ENCODE measurements at places on chromosomes 2 and 18. TPM values are rescaled to one million over a fixed set of nuclear protein-coding genes. Genes with fewer than 3 reads are reported as not detected.

The EFHD1 gene
- total RNA-seq, result 11.4 TPM

The CDH19 gene
- total RNA-seq, result 72.3 TPM

The ASB18 gene
- total RNA-seq, result 1.9 TPM

The UGT1A1 gene
- not detected for total RNA-seq

The CYTIP gene
- total RNA-seq, result 3.3 TPM

The RND3 gene
- 25.4 TPM for total RNA-seq

The EN1 gene
- total RNA-seq, result not detected

The ATP6V1C2 gene
- total RNA-seq, result 0.44 TPM

The SPATA3 gene
- not detected for total RNA-seq

DNA sequence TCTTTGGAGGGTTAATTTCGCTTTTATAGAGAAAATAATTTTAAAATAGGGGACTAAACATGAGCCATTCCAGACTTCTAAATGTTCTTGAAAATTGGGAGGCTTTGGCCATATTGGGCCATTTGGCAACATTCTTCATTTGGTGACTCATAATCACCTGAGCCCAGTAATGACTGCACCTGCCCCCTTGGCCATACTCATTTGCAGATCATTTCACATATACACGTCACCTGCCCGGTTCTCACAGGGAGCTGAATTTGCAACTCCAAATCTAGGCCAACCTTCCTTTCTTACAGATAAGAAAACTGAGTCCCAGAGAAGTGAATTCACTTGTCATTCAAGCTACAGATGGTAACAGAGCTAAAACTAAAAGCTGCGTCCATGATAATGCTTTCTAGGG, 289.7 kb downstream of the EPHA4 start:
- DNase-seq, result no peak

DNA sequence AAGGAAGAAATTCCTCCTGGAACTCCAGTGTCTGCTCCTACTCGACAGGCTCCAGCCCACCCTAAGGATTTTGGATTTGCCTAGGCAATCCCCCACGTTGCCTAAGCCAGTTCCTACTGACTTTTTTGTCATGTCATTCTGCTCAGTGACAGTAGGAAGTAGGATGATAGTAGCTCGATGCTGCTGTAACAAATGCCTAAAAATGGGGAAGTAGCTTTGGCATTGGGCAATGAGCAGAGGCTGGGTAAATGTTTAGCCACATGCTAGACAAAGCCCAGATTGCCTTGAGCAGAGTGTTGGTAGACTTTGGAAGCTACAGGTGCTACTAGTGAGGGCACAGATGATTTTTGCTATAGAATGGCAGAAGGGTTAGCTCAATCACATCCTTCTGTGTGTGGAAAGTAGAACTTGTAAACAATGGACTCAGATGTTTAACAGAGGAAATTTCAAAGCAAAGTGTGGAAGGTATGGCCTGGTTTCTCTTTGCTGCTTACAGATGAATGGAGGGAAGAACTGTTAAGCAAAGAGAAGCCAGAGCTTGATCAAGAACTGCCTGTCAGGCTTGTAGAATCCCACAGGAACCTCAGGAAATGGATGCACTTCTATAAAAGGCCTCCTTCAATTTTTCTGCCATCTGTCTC, 154.8 kb downstream of the RNF144A start:
- DNase-seq, result no peak

DNA sequence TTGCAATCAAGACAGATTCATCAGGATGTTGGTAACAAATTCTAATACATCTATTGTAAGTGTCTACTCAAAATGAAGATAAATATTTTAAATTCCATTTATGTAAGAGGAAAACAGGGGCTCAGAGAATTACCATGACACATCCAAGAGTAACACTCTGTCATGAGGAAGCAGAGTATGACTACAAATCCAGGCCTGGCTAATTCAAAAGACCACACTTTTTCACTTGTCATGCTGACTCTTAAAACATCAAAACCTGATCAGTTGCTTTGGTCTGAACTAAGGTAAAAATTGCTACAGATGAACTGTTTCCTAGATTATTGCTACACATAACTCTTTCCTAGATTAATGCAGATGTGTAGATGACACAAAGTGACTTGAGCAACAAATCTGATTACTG, 880.6 kb downstream of the TSN start:
- no peak for DNase-seq

DNA sequence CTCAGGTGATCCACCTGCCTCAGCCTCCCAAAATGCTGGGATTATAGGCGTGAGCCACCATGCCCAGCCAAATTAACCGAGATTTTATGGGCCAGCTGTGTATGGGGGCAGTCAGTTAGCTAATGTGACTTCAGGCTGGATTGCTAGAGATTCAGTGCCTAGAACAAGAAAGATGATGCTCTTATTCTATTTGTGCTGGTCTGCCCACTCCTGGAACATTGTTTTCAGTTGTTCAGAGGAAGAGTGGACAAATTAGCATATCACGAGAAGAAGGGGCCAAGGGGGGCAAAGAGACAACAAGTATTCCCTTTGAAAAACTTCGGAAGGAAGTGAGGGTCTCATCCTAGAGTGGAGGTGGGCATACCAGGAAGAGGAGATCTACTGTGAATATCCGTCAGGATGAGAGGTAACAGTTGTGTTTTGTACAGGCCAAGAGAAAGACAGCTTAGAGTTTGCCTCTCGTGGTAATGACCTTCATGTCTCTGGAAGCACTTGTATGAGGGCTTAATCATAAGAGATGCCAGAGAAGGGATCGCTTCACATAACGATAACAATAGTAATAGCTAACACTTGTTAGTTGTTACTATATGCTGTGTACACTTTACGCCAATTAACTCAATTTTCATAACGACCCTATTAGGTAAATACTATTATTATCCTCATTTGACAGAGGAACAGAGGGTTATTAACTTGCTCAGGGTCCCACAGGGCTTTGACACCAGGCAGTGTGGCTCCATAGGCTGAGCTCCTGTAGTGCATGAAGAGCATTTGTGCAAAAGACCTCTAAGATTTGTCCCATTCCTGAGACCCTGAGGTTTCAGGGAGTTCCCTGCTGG, 138.3 kb downstream of the DDX1 start:
- no peak for DNase-seq

DNA sequence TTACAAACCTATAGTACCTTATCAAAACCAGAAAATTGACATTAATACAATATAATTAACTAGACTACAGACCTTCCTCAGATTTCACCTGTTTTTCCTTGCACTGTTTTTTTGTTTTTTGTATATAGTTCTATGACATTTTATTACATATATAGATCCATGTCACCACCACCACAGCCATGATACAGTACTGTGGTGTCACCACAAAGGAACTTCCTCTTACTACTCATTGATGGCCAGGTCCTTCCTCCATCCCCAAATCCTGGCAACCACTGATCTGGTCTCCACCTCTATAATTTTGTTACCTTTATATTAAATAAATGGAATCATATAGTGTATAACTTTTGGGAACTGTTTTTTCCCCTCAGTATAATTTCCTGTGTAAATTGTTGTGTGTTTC, 19.4 kb upstream of the ATP6V1B1 start:
- DNase-seq, result no peak

DNA sequence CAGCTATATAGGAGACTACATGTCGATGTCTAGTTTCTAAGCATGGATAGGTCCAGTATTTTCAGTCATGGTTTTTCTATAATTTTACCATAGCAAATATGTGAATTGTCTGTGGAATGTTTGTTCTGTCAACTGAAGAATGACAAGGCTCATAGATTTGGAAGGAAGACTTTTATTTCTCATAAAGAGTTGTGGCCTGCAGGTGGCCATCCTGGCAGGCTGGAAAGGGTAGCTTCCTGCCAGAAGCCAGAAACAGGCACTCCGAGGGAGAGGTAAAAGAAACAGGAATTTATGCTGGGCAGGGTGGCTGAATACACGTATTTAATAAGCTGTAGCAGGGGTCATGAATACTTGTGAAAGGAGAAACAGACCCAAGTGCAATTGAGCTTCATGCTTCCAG, 182.1 kb downstream of the PARD3B start:
- DNase-seq, result no peak

DNA sequence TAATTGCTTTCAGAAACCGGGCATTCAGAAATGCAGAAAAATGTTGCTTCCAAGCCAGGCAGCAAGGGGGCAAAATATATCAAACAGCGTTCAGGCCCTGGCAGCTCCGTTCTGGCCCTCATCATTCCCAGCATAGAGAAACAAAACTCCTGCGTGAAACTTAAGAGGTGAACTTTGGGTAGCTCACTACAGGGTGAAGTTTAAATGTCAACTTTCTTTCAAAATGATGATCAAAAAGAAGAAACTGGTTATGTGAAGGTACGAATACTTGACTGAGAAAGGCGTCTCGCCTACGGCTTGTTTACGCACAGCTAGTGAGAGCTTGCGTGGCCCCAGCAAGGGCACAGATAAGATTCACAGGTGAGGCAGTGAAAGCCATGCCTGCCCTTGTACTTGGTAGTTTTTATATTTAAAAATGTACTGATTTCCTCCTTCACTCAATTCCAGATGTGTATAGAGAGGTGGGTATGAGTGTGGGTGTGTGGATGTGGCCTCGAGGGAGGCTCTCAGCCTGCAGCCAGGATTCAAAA, 127.5 kb downstream of the NFATC1 start:
- DNase-seq, result peak; percentile 42

DNA sequence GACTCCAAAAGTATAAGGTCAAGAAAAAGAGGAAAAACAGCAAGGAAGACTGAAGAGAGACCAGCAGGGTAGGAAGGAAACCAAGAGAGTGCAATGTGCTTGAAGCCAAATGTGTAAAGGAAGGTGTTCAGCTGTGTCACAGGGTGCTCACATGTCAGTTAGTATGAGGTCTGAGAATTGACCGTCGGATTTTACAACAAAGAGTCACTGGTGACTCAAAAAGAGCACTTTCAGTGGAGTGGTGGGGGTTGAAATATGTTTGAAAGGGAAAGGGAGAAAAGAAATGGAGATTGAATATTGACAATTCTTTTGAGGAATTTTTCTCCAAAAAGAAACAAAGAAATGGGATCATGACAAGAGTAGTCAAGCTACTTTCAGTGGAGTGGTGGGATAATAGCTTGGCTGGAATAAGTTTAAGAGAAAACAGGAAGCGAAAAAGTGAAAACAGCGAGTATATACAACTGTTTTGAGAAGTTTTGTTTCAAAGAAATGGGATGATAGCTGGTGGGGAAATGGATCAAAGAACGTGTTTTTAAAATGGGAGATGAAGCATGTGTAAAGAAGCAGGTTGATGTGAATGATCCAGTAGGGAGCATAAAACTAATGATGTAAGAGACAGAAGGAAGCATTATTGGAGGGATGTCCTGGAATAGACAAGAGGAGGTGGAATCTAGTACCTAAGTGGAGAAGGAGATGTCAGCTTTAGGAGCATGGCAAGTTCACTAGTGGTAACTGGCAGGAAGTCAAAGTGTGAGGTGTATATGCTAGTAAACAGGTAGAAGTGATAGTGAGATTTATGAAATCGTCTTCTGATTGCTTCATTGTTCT, 3.6 kb upstream of the TSPYL6 start:
- no peak for DNase-seq

DNA sequence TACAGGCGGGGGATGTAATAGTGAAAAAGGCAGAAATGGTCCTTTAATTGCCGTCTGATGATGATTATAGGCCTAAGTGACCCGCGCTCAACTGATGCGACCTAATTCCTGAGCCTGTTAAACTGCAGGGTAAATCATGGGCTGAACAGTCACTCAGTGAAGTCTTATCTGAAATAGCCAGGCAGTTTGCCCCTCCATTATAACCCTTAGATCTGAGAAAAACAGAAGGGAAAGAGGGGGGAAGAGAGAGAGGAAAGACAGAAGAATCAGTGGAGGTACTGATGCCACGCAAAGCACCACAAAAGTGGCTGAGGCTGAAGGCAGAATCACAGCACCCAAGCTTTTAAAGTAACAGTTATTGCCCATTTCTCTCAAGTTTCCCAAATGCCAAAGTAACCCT, 73.1 kb upstream of the DNMT3A start:
- DNase-seq, result no peak

DNA sequence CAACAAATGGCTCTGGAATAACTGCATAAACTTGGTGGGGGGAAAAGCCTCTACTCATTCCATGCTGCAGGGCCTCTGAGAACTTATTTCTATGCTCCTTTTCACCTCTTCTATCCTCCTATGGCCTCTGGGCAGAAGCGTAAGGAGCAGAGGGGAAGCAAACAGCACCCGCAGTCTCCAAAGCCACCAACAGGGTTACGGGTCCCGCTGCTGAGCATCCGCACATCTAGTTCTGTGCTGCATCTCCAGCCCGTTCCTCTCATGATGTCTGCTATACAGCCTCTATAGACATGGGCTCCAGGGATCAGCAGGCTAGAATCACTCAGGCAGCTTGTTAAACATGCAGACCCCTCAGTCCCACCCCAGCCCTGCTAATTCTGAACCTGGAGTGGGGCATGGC, 25.9 kb downstream of the PSTPIP2 start:
- DNase-seq, result no peak

GRCh38 chr18:10059610-10060468, 146.0 kb downstream of the VAPA start:
- no peak for DNase-seq

DNA sequence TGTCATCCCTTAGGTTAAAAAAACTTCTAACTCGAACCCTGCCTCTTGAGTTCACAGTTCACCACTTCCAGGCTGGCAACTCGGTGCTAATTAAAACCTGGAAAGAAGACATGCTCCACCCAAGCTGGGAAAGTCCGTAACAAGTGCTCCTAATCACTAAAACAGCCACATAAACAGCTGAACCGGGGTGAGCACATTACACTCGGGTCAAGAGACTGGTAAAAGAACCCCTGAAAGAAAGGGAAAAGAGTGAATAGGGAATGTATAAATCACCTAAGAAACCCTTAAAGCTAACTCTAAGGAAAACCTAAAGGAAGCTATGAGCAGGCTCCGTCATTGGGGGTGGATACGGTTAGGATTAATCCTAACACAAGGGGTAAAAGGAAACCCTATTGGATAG, 102.0 kb downstream of the HIBCH start:
- no peak for DNase-seq

GRCh38 chr2:175168564-175168945, 552 bp upstream of the ATF2 start:
- DNase-seq, result no peak

DNA sequence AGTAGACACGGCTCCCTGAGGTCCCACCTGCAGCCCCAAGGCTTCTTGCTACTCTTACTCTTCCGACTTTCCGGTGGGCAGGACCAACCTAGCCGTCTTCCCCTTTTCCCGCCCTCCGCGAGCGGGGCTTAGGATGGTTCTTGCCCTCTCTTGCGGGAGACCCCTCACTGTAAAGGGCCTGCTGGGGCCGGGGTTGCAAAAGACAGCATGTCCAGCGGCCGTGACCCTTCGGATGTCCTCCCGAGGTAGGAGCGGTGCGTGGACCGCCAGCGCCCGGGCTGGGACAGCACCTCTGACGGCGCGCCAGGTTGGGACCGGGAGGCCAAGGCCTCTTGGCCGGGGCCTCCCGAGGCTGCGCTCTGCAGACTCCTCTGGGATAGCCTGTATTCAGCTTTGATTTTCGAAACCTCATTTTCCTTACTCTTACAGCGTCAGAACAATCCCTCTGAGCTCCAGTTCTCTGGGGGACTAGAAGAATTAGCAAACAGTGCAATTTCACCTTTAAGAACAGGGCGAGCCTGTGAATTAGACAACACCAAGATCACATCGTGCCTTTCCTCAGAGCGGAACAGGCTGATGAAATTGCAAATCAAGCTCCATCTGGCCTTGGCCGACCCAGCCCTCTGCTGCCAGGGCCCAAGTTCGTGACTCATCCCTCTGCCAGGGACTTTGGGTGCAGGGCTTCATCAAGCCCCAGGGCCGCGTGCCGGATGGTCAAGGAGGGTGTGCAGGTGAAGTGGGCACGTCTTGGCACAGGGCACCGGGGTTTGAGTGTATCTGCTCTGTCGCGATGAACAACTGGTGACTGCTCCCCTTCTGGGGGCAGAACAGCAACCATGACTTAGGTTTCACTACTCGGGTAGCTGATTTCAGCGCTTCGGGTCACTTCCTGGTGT, 777 bp downstream of the MOCOS start:
- DNase-seq, result peak; percentile 55

Measured in right atrium auricular region (tissue), 2 donors.